Esophagus mucosa (tissue), 1 donor: ENCODE measurements at places on chromosomes 7 and 10. TPM values are rescaled to one million over a fixed set of nuclear protein-coding genes. Genes with fewer than 3 reads are reported as not detected.
A peak's percentile ranks its signal among the peaks of the same experiment; 100 is the strongest.

GRCh38 chr7:98360221-98361130 is 40.4 kb downstream of the BAIAP2L1 start:
- ATAC-seq = peak; percentile 69

DNA sequence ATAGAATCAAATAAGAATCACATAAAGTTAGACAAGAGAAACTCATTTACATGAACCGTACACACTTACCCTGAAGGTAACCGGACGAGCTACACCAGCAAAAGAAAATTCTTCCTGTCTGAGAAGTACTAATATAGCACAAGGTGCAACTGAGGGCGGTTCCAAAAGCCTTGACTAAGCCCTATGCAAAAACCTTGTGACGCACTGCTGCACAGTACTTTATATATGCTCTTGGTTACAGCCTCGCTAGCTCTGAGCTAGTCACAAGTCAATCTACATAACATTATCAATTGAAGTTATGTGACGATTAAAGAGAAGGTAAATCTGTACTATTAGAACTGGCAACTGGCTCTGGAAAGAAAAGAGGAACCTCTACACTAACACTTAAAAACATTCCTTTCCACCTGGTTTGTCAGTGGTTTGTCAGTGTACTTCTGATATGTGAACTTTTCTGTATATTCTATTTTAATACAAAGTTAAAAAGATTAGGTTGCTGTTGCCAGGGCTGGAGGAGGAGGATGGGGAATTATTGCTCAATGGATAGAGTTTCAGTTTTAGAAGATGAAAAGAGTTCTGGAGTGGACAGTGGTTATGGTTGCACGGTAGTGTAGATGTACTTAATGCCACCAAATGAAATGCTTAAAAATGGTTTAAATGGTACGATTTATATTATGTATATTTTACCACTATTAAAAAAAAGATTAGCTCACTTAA is 21.6 kb downstream of the NT5C3A start:
- ATAC-seq = peak; percentile 97

The C10orf143 gene
- total RNA-seq = 3.3 TPM

DNA sequence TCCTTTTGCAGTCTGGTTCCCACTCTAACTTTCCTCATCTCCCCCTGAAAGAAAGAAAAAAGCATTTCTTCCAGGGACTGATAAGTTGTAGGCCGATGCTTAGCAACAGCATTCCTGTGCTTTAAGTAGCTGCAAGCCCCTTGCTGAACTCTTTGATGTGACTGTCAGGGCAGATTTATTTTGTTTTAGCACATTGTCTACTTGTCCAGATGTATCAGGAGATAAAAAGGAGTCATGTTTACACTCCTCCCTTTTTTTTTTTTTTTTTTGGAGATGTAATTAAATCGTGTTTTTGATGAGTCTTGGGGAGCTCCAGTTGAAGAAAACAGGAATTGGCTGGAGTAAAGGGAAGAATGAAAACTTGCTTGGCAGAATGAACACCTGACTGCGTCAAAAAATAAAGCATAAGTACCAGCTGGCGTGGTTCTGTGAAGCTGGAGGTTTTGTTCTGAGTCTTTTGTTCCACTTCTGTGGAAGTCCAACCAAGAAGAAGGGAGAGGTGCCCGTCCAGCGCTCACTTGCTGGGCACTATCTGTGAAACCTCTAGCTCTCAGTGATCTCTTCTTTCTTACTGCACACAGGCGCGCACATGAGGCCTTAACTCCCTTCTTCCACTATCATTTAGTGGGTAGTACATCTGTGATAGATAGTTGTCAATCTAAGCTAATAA is 871.7 kb downstream of the LRMDA start:
- no peak for ATAC-seq

DNA sequence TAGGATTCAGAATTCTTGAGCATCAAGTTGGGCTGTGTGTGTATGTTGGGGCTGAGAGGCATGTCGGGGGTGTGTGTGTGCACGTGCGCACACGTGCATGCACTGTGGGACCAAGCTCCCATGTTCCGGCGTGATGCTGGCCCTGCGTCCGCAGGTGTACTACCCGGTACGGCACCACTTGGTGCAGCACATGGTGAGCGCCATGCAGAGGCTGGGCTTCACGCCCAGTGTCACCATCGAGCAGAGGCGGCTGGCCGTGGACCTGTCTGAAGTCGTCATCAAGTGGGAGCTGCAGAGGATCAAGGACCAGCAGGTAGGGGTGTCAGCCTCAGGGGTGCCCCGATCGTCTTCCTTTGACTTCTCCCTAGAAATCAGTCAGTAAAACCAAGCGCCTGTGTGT is 77.7 kb downstream of the TRRAP start:
- no peak for ATAC-seq

DNA sequence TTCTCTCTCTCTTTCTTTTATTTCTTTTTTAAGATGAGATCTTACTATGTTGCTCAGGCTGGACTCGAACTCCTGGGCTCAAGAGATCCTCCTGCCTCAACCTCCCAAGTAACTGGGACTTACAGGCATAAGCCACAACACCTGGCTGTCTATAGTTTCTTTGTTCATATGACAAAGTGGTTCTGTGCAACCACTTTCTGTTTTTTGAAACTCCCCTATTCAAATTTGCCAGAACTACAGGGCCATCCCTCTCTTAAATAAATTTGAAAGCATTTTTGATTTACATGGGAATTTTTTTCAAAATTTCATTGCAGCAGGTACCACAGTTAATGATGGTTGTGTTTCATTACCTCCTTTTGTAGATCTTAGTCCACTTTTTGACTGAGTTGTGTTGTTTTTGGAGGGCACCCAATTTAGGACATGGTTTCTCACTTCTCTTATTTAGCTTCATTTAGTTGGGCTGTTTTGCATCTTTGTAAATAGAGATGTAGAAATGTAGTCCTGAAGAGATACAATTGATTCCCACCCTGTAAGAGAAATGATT is 119.2 kb downstream of the LRRC4 start:
- ATAC-seq = no peak

- ATAC-seq = no peak
Observed at GRCh38 chr7:129492391-129492790, 9.9 kb upstream of the SMKR1 start.

DNA sequence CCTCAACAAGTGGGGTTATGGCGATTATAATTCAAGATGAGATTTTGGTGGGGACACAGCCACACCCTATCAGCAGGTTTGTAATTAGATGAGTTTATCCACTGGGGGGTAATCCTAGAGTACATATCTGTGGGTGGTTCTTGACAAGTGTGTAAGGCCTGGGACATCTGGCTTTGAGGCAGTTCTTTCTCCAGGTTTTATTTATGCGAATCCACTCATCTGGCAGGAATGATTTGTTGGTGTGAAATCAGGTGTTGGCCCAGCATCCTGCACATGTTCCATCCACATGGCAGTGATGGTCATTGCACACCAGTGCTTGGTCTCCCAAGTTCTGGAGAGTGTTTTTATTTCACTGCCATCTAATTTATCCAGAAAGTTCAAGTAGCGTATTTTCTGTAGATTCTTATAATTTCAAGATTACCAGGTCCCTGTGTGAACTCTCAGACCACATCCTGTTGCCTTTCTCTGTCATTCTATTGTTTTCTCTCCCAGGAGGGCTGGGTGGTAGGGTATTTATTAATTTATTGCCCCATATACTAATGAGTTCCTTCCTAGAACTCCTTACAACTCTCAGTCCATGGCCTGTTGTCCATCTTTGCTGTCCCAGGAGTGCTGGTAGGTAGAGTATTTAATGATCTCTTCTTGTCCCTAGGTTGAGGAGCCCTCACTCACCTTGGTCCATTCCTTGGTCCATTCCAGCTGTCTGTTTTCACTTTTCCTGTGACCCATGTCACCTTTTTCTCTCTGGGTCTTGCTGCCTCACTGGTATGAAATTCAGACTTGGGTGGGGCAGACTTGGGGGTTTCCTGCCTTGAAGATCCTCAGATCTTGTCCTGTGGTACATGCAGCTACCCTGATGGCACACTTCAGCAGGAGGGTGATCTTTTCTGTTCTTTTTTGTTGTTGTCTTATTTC is 10.4 kb downstream of the RALA start:
- ATAC-seq = no peak

DNA sequence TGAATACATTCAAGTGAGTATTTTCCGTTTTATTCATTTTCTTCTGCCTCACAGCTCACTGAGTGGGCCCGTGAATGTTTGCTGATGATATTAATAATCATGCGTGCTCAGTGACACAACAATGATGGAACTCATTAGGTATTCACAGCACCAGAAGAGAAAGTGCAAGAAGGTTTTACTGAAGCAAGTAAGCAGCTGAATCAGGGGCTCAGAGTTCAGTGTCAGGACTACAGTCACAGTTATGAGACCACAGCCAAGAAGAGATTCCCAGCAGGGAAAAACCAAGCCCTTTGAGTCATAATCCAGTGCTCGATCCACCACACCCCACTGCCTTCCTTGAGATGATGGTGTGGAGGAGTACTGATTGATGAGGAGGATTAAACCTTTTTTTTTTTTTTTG is 247.4 kb downstream of the KIAA1217 start:
- ATAC-seq = peak; percentile 93

The BTBD16 gene
- total RNA-seq = 0.16 TPM
